ENCODE measurements at places on chromosomes 2 and 18. TPM values are rescaled to one million over a fixed set of nuclear protein-coding genes. Genes with fewer than 3 reads are reported as not detected.
A peak's percentile ranks its signal among the peaks of the same experiment; 100 is the strongest.

GRCh38 chr2:162538967-162539366 is 195.0 kb downstream of the GCA start:
- H3K27ac ChIP-seq, result no peak overlapping the region
- no peak for DNase-seq
- no peaks in the 10 kb centered on the region for H3K36me3 ChIP-seq
- no peaks in the 10 kb centered on the region for H3K4me1 ChIP-seq
- H3K4me3 ChIP-seq, result no peak overlapping the region

- no peak overlapping the region for H3K4me3 ChIP-seq
- no peak for DNase-seq
- no peak overlapping the region for H3K27ac ChIP-seq
- H3K4me1 ChIP-seq, result no peaks in the 10 kb centered on the region
Observed at GRCh38 chr2:46632349-46632748, 153.0 kb downstream of the TMEM247 start.

DNA sequence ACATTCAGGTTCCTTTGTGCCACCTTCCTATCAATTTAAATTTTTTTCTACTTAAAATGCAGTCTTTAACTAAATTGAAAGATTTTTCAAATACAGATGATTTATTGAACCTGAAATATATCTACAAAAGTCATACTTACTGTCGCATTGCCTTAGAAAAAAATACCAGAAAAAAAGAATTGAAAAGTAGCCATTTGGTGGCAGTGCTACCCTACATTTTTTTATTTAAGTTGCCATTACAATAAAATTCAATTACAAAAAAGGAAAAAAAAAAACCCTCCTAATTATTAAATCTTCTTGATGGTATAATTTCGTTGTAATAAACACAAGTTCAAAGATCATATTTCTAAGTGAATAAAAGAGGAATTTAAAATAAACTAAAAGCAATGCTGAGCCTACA is 43.4 kb downstream of the DSC3 start:
- H3K4me3 ChIP-seq, result no peak overlapping the region
- DNase-seq, result no peak
- H3K4me1 ChIP-seq, result no peaks in the 10 kb centered on the region
- no peaks in the 10 kb centered on the region for H3K27me3 ChIP-seq
- H3K27ac ChIP-seq, result no peak overlapping the region
- no peaks in the 10 kb centered on the region for H3K36me3 ChIP-seq

IL1R2 gene
- 23.7 TPM for total RNA-seq

DNA sequence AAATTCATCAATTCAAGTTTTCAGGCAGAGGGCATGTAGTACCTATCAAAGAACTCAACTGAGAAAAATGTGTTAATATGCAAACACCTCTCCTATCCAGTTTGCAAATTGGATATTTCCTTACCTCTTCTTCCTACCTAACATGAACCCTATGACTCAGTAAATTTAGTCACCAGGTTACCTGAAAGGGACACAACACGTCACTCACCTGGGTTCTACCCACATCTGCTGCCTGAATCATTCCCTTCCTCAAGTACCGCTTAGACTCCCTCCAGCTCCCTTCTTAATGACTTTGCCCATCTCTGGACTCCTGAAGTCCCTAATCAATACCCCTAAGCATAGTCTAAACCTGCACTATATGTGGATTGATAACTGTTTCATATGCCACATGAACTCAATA is 10.4 kb downstream of the ANKRD44 start:
- H3K36me3 ChIP-seq, result no peaks in the 10 kb centered on the region
- H3K27ac ChIP-seq, result no peak overlapping the region
- no peaks in the 10 kb centered on the region for H3K27me3 ChIP-seq
- peaks cover 22% of the 10 kb centered on the region for H3K4me1 ChIP-seq
- H3K4me3 ChIP-seq, result no peak overlapping the region

DNA sequence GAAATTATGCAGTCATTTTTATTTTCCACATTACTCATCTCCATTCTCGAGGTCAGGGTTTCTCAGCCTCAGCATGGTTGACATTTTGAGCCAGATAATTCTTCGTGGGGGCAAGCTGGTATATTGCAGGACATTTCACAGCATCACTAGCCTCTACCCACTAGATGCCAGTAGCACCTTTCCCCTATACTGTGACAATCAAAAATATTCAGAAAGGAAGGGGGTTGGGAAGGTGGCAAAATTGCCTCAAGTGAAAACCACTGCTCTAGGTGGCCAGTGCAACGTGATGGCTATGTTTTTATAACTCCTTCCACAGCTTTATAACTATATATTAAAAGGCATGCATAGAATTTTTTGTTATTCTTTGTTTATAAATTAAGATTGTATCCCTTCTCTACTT is 294.5 kb downstream of the CNTNAP5 start:
- no peak overlapping the region for H3K4me3 ChIP-seq
- H3K27ac ChIP-seq, result no peak overlapping the region
- DNase-seq, result no peak
- no peaks in the 10 kb centered on the region for H3K36me3 ChIP-seq
- no peaks in the 10 kb centered on the region for H3K4me1 ChIP-seq

- H3K4me3 ChIP-seq, result no peak overlapping the region
- no peaks in the 10 kb centered on the region for H3K4me1 ChIP-seq
- peaks cover 5% of the 10 kb centered on the region for H3K27me3 ChIP-seq
- H3K27ac ChIP-seq, result no peak overlapping the region
Observed at GRCh38 chr2:75557474-75558133, 3.1 kb downstream of the EVA1A start.

- H3K27ac ChIP-seq, result peak overlapping the region; percentile 70
- H3K4me3 ChIP-seq, result no peak overlapping the region
- H3K4me1 ChIP-seq, result peaks cover 4% of the 10 kb centered on the region
- no peak for DNase-seq
- H3K36me3 ChIP-seq, result no peaks in the 10 kb centered on the region
Observed at GRCh38 chr2:238602223-238602960, 175.7 kb downstream of the ASB1 start.

- H3K36me3 ChIP-seq, result no peaks in the 10 kb centered on the region
- H3K27me3 ChIP-seq, result no peaks in the 10 kb centered on the region
Observed at GRCh38 chr2:190328573-190329147, 9.0 kb upstream of the HIBCH start.

GRCh38 chr2:16785149-16785548 is 119.5 kb upstream of the CYRIA start:
- no peaks in the 10 kb centered on the region for H3K4me1 ChIP-seq
- H3K27ac ChIP-seq, result no peak overlapping the region
- H3K27me3 ChIP-seq, result no peaks in the 10 kb centered on the region
- no peak for DNase-seq
- H3K4me3 ChIP-seq, result no peak overlapping the region
- H3K36me3 ChIP-seq, result no peaks in the 10 kb centered on the region

GRCh38 chr18:8632386-8632785 is 23.1 kb downstream of the RAB12 start:
- no peaks in the 10 kb centered on the region for H3K36me3 ChIP-seq
- no peaks in the 10 kb centered on the region for H3K27me3 ChIP-seq
- no peak for DNase-seq
- H3K4me3 ChIP-seq, result no peak overlapping the region

- no peaks in the 10 kb centered on the region for H3K36me3 ChIP-seq
- H3K27ac ChIP-seq, result peak overlapping the region; percentile 9
Observed at GRCh38 chr18:36708366-36708765, 120.4 kb downstream of the TPGS2 start.

- DNase-seq, result no peak
- no peak overlapping the region for H3K27ac ChIP-seq
- H3K36me3 ChIP-seq, result no peaks in the 10 kb centered on the region
- no peaks in the 10 kb centered on the region for H3K27me3 ChIP-seq
- H3K4me3 ChIP-seq, result no peak overlapping the region
- H3K4me1 ChIP-seq, result no peaks in the 10 kb centered on the region
Observed at GRCh38 chr2:136920652-136921333, 155.4 kb downstream of the THSD7B start.

PRSS56 gene
- total RNA-seq, result not detected

GRCh38 chr2:232810444-232810843 is 34.1 kb upstream of the KCNJ13 start:
- no peaks in the 10 kb centered on the region for H3K27me3 ChIP-seq
- H3K4me3 ChIP-seq, result no peak overlapping the region
- no peaks in the 10 kb centered on the region for H3K4me1 ChIP-seq
- peaks cover 69% of the 10 kb centered on the region for H3K36me3 ChIP-seq

GRCh38 chr2:202096736-202097135 is 23.7 kb downstream of the KIAA2012 start:
- H3K27ac ChIP-seq, result no peak overlapping the region
- DNase-seq, result no peak
- H3K27me3 ChIP-seq, result no peaks in the 10 kb centered on the region
- H3K36me3 ChIP-seq, result no peaks in the 10 kb centered on the region

- no peaks in the 10 kb centered on the region for H3K27me3 ChIP-seq
- H3K4me1 ChIP-seq, result no peaks in the 10 kb centered on the region
- H3K4me3 ChIP-seq, result no peak overlapping the region
- H3K36me3 ChIP-seq, result peaks cover 30% of the 10 kb centered on the region
- no peak for DNase-seq
Observed at GRCh38 chr2:126699018-126699417, 43.1 kb downstream of the GYPC start.

DNA sequence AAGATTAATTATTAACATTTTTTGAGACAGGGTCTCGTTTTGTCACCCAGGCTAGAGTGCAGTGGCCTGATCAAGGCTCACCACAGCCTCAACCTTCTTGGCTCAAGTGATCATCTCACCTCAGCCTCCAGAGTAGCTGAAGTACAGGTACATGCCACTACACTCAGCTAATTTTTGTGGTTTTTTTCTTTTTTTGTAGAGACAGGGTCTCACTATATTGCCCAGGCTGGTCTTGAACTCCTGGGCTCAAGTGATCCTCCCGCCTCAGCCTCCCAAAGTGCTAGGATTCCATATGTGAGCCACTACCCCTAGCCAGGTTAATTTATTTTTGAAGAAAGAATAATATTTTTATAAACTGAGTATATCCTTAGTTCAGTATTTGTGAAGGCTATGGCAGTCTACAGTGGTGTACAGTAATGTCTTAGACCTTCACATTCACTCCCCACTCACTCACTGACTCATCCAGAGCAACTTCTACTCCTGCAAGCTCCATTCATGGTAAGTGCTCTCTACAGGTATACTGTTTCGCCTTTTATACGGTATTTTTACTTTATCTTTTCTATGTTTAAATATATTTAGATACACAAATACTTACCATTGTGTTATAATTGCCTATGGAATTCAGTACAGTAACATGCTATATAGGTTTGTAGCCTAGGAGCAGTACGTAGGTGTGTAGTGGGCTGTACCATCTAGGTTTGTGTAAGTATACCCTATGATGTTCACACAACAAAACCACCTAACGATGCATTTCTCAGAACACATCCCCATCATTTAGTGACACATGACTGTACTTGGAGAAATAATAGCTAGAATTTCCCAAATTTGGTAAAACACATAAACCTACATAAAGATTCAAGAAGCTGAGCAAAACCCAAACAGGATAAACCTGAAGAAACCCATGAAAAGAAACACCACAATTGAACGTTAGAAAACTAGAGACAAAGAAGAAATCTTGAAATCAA is 38.6 kb downstream of the MGAT4A start:
- no peaks in the 10 kb centered on the region for H3K4me1 ChIP-seq
- no peaks in the 10 kb centered on the region for H3K36me3 ChIP-seq
- H3K4me3 ChIP-seq, result no peak overlapping the region
- no peak for DNase-seq
- no peaks in the 10 kb centered on the region for H3K27me3 ChIP-seq

SCN1A gene
- not detected for total RNA-seq

- no peaks in the 10 kb centered on the region for H3K4me1 ChIP-seq
- DNase-seq, result no peak
- H3K27ac ChIP-seq, result no peak overlapping the region
- no peak overlapping the region for H3K4me3 ChIP-seq
Observed at GRCh38 chr2:144914622-144915318, 394.9 kb upstream of the ZEB2 start.

DNA sequence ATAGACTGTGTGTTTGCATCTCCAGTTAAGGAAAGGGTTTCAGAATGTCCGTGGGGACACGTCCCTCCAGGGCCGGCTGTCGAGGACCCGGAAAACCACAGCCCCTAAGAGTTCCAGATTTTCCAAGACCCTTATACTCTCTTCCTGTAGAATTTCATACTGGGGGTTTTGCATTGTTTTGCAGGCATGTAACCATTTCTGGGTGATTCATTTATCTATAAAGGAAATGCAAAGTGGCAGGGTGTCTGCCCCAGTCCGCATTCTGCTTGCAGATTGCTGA is 8.5 kb downstream of the SP9 start:
- H3K36me3 ChIP-seq, result peaks cover 2% of the 10 kb centered on the region
- H3K4me1 ChIP-seq, result peaks cover 21% of the 10 kb centered on the region
- peaks cover 67% of the 10 kb centered on the region for H3K27me3 ChIP-seq
- H3K4me3 ChIP-seq, result no peak overlapping the region
- no peak overlapping the region for H3K27ac ChIP-seq

MALL gene
- total RNA-seq, result 3.1 TPM

DNA sequence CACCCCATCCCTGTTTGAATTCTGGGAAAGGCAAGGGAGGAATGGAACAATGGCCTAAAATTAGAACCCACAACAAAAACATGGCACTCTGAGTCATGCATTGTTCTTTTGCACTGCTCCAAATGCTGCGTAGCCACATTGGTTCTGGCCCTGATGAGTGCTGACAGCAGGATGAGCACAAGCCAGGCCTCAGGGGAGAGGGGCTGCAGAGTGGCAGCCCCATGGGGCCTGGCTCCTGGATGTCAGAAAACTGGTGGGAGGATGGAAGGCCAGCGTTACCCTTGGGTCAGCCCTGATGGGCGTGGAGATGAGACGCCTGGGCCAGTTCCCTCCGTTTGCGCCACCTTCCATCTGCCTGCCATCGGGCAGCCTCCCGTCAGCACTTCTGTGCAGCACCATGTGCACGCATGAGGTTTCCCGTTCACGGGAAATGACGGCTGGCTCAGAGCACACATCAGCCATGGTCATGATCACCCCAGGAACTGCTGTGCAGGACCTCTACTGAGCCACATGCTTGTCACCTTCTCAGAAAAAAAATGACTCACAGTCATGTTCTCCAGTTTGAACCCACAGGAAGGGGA is 65.6 kb downstream of the CYP26B1 start:
- H3K27me3 ChIP-seq, result no peaks in the 10 kb centered on the region
- no peaks in the 10 kb centered on the region for H3K36me3 ChIP-seq
- H3K4me3 ChIP-seq, result no peak overlapping the region
- no peak for DNase-seq

GRHL1 gene
- total RNA-seq, result 1.3 TPM

DNA sequence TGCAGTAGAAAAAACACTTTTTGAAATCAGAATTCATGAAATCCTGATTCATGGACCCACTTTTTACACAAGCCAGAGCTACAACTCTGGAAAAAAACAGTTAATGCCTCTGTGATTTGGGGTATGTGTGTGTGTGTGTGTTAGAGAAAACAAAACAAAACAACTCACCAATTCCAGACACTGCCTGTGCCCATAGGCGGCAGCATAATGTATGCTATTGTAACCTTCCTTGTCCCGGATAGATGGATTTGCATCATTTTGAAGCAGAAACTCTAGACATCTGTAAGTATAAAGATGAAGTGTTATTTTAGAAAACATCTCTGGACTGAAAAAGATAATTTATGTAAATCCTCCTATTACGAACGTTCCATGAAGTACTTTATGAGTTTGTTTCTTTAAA is 152.0 kb upstream of the PGAP1 start:
- peaks cover 15% of the 10 kb centered on the region for H3K4me1 ChIP-seq
- H3K27ac ChIP-seq, result no peak overlapping the region
- no peaks in the 10 kb centered on the region for H3K36me3 ChIP-seq
- DNase-seq, result no peak

- H3K36me3 ChIP-seq, result no peaks in the 10 kb centered on the region
- peaks cover 34% of the 10 kb centered on the region for H3K4me1 ChIP-seq
- DNase-seq, result peak; percentile 84
- no peaks in the 10 kb centered on the region for H3K27me3 ChIP-seq
- peak overlapping the region; percentile 76 for H3K27ac ChIP-seq
- H3K4me3 ChIP-seq, result no peak overlapping the region
Observed at GRCh38 chr18:9743200-9744016, 35.3 kb downstream of the RAB31 start.

GPR35 gene
- total RNA-seq, result 0.49 TPM
